Amniotic epithelial cell (primary cell): ENCODE measurements at places on chromosomes 11 and 22.
A peak's percentile ranks its signal among the peaks of the same experiment; 100 is the strongest.

- no peak for DNase-seq
These were observed 7.7 kb downstream of the ARAP1 start for GRCh38 chr11:72744474-72744873.

DNA sequence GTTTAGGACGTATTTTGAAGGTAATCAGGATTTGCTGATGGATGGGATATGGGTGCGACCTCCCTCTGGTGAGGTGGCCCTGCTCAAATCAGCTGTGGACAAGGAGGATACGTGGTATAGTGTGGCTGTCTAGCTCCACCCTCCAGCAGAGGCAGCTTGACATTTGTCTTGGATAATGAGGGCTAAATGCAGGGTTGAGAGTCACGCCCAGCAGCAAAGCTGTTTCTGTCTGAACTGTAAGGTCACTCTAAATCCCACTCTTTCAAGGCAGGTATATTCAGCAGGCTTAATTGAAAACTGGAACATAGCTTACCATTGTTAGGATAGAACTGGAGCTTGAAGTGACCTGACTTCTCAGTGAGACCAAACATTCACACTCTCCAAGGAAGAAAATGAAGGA is 98.7 kb downstream of the SWAP70 start:
- no peak for DNase-seq

DNA sequence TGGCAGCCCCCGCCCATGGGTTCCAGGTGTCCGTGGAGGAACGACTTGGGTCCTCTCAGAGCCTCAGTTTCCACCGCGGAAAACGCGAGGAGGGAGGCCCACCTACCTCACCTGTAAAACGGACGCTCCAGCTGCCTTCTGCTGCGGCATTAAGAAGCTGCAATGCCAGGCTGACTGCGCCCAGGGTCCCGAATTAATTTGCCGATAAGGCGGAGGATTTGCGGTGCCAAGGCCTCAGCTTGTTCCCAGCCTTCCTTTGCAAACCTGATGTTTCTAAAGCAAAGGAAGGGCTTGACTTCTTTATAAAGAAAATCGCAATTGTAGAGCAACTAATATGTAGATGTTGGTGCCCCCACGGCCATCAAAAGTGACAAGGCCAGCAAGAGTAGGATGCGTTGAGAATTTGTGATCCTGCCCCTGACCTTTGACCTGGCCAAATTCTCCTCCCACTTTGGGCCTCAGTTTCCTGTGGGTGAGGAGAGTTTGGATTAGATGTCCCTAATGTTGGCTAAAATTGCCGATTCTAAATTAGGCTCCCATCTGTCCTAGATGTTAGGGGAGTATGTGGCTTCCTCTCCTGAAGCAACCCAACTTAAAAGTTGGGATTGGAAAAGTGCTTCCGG is 849 bp upstream of the TCF20 start:
- DNase-seq = no peak

DNA sequence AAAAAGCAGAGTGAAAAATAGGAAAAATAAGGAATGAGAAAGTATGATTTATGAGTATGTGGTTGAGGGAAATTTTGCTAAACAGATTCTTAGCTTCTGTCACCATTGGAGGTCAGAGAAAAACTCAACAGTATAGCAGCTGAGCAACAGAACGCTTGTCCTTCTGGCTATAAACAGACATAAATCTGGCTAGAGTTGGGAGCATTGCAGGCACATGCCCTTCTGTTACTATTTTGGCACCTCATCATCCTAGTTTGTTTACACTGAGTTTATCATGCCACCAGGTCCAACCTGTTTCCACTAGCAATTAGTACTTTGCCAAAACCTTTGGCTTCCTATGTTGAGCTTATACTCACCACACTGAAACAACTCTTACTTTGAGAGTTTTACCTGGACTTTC is 6.9 kb downstream of the UBE4A start:
- no peak for DNase-seq

DNA sequence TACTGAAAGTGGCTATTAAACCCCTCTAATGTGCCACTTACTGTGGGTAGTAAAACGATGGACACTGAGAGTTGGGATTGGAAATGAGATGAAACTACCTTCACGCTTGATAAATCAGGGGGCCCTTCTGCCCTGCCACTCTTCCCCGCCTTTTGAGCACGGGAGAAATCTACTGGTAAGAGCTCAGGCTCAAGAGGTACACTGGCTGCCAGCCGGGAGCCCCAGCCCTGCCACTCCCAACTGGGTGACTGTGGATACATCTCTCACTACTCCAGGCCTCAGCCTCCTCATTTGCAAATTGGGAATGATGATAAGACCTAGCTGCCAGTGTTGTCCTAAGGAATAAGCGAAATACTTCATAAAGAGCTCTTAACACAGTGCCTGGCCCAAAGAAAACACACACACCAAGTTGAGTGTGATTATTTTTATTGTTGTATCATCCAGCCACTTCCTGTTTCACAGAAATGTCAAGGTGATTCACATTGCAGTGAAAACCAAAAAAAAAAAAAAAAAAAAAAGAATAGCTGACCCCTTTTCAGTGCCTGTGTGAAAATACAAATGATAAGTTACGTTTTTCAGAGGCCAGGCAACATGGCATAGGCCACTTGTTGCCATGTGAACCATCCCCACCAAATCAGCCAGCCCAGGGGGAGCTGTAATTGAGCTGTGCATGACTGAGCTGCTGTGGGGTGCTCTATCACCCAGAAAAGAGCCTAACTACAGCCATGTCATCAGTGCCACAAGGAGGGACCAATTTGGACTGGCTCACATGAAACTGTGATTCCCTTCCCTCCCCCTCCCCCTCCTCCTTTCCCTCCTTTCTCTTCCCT is 4.4 kb upstream of the ZNRD2 start:
- no peak for DNase-seq

DNA sequence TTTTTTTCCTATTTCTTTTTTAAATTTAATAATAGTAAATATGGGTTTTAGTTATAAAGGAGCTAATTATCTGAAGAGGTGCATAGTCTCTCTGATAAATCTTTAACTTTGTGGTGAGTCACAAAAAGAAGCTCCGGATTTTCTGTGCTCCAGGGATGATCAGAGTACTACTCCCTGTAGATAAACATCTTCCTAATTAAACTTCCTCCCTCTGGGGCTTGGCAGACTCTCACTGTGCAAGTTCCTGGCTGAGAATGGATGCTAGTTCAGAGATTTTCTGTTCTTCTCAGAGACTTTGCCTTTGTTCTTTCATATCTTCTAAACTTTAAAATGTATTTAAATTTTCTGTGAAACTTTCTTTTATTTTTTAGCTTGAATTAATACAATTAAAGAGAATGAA is at the start of gene OR10G7:
TSS of gene OR10G7 (minus strand) at position 72 of the 400 bp plus-strand sequence. CDS start 2,324 bp downstream, outside the sequence.
- no peak for DNase-seq

DNA sequence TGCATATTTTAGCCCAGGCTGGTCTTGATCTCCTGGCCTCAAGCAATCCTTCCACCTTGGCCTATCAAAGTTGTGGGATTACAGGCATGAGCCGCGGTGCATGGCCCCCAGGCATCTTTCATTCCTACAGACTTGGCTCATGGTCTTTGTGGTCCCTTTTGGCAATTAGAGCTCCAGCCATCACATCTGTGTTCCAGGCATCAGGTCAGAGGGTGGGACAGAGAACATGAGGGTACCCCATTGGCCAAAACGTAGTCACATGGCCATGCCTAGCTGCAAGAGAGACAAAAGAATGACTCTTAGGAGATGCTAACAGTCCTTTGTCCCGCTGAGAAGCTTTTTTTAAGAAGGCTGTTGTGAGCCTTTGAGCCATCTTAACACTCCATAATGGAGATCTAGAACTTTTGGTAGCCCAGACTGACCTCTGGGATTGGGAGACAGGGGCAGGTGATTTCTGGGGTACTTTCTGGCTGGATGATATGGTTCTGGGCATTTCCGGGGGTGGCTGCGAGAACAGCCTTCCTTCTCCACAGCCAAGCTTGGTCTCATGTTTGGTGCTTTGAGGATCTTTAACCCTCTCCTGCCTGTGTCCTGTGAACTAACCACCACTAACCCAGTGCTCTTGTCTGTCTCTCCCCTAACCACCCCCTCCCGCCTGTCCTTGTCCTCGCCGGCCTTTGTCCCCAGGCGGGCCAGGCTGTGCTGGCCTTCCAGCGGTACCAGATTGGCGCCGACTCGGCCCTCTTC is 18.4 kb upstream of the TAB1 start:
- DNase-seq = no peak

- no peak for DNase-seq
These were observed 21.9 kb upstream of the RTL6 start for GRCh38 chr22:44519886-44520285.

DNA sequence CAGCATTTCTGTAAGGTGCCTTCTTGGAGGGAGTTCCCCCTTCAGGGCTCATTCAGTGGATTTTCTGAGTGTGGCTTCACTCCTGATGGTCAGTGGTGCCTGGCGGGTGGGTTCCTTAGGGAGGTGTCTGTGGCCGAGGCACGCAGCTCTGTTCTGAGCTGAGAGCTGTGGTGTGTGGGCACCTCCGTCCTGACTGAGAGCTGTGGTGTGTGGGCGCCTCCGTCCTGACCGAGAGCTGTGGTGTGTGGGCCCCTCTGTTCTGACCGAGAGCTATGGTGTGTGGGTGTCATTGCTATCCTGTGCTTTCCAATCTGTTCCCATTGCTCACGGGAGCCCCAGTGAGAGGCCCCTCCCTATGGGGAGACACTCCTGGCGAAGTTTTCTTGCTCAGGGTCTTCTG is 39.8 kb downstream of the MUC6 start:
- no peak for DNase-seq

- no peak for DNase-seq
These were observed 561 bp downstream of the TRMT112 start for GRCh38 chr11:64316672-64317324.

DNA sequence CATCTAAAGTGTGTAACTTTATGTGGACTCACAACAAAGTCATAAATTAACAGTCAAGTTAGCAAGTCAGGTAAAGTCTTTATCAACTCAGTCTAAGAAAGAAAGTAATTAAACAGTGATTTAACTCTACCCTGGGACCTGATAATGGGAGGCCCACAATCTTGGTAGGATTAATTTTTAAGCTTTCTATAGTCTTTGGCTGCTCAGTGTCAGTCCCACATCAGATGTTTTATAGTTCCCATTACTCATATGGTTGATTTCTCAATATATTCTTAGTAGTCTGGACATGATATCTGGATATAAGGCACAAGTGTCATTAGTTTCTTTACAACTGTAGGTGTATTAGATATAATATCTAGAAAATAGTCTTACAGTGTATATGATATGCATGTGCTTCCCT is 38.5 kb upstream of the SCN3B start:
- DNase-seq = no peak

DNA sequence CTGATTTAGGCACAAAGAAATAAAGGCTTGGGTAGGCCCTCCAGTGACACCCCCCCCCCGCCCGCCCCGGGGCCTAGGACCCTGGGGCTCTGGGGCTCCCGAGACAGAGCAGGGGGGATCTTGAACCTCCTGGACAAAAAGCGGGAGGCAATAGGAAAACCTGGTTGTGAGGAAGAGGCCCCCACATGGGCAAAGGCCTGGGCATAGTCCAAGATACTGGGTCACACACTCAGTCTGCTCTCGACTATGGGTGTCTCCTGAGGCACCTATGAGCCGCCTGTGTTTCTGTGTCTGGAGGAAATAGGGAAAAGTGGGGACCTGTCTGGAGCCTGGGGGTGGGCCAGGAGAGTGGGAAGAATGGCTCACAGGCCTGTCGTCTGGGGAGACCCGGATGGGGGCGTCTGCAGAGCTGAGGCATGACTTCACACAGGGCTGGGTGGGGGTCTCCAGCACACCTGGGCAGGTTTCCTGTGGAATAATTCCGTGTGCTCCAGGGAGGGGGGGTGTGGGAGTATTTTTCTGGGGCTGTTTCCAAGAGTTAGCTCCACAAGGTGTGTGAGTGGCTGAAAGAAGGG is 2.4 kb upstream of the MN1 start:
- no peak for DNase-seq

GRCh38 chr11:10514709-10515108 is 26.3 kb downstream of the RNF141 start:
- peak; percentile 13 for DNase-seq
